ENCODE measurements at places on chromosomes 7 and 10. TPM values are rescaled to one million over a fixed set of nuclear protein-coding genes. Genes with fewer than 3 reads are reported as not detected.

The CTAGE4 gene
- total RNA-seq = 0.36 TPM

The SMKR1 gene
- 0.20 TPM for total RNA-seq

The IRF5 gene
- total RNA-seq = 0.13 TPM

The DLG5 gene
- total RNA-seq = 59.4 TPM

The EIF5AL1 gene
- total RNA-seq = 0.13 TPM

The GIMAP5 gene
- not detected for total RNA-seq

The LSM5 gene
- 6.4 TPM for total RNA-seq

The PLEKHS1 gene
- not detected for total RNA-seq

The SH3PXD2A gene
- 45.5 TPM for total RNA-seq

All from smooth muscle cell of the pulmonary artery (primary cell).